ENCODE measurements at places on chromosomes 16 and 17.

DNA sequence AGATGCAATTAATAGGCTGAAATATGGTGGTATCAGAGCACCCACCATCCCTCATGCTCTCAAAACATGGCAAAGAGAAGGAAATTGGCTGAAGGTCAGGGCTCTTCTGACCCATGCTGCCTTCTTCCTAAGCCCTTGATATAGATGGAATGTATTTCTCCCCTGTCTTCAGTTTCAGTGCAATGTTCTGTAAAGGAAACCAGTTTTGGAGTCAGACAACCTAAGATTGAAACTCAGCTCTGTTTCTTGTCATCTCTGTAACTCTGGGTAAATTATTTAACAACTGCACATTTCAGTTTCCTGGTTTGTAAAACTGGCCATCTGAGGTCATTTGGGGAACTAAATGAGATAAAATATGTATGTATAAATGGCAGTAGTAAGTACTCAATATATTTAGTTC, 243.9 kb downstream of the CA10 start:
- no peak for DNase-seq

GRCh38 chr16:53757971-53758609, 54.1 kb downstream of the FTO start:
- DNase-seq, result no peak

DNA sequence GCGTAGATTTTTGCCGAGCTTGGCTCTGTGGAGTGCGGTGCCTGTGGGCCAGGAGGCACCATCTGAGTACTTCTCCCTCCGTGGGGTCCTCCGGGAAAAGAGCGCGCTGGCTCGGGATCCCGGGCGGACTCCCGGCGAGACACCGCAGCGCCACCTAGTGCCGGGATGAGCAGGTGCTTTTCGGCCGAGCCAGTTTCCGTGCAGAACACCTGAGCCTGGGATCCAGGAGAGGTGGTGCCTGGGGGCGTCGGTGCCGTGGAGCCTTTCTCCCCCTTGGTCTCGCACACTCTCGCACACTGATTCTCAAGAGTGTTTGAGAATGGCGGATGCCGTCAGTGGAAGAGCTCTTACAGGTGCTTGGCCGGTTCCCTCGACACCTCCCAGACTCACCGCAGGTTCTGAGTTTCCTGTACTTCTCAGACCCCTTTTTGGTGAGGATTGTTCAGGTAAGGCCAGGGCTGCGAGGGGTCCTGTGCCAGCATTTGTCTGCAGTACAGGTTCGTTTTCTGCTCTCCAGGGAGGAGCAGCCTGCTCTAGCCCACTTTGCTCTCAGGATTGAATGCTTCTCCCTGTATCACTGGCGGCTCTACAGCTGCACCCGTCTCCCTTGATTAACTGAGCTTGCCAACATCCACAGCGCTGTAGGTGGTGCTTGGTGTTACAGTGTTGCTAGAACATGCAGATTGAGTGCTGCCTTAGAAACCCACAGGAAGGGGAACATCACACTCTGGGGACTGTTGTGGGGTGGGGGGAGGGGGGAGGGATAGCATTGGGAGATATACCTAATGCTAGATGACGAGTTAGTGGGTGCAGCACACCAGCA, 23.3 kb downstream of the TBCD start:
- DNase-seq, result peak; percentile 35

DNA sequence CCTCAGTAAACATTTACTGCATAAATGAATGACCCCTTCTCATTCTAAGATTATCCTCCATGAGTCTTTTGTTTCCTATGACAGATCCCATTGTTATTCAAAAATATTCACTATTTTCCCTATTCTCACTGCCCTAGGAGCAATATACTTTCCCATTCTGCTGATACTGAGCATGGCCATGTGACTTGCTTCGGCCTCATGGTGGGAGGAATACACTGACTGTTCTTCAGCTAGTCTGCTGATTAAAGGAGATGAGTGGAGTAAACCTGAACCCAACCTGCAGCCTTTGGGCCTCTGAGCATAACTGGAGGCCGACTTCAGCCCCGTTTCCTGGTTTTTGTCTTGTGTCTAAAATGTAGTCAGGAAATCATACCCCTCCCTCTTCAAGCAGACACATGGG, 531.8 kb upstream of the SALL1 start:
- DNase-seq, result no peak

- no peak for DNase-seq
Observed at GRCh38 chr17:66443166-66443565, 140.8 kb downstream of the PRKCA start.

GRCh38 chr16:9195287-9195686, 103.8 kb downstream of the HAPSTR1 start:
- no peak for DNase-seq

DNA sequence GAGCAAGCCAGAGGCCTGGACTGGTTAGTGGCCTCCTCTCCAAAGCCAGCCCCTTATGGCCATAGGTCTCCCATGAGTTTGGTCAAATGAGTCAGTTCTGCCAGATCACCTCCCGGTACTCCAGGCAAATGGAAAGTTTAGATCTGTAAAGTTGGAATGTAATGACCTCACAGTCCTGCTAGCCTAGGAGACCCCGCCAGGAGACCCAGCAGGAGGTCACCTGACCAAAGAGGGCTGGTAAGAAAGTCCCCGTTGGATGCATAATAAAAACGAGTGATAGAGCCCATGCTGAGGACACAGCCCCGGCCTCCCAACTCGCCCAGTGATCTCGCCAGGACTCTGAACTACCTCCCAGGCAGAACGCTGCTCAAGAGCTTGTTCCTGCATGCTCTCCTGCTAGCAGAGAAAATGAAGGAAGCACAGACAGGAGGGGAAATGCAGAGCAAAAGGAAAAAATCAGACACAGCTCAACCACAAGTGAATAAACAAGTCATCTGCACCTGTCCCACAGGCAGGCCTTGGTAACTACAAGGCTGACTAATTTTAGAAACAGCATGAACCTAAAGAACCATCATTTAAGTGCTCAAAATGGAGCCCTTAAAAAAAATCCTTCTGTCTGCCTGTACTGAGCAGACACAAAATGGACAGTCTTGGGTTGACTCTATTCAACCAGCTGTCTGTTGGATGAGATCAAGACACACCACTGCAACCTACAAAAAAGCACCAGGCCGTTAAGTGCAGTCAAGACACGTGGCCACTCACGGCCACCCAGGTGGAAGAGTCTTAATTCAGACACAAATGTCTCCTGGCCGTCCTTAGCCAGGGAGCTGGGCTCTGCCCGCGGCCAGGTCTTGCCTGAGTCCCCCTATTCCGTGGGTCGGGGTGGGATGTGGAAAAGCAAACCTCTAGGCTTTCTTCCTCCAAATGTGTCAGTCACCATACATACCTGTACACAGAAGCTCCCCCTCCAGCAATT, 9.2 kb downstream of the CDIP1 start:
- no peak for DNase-seq
